Stimulated activated CD8-positive, alpha-beta memory T cell treated with anti-CD3 and anti-CD28 coated beads, Interleukin-4, amount 100 ng/mL, for 1 hour (primary cell): ENCODE measurements at places on chromosomes 7 and 10.

DNA sequence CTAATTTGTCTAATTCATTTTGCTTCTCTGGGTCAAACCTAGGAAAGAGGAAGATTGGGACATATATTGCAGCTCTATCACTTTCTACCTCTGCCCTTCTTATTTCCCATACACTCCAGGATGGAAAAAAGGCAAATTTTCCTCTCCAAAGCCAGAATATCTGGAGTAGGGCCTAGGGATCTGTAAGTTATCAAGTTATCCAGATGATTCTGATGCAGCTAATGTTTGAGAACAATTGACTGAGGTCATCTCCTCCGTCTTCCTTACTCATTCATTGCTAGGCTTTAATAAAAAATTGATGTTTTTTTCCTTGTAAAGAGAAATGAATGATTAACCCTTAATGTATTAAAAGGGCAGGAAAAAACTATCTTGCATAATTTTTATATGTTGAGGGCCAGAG, 211.9 kb upstream of the GLI3 start:
- DNase-seq, result no peak

GRCh38 chr7:110397927-110398660, 692.8 kb upstream of the LRRN3 start:
- DNase-seq, result no peak

DNA sequence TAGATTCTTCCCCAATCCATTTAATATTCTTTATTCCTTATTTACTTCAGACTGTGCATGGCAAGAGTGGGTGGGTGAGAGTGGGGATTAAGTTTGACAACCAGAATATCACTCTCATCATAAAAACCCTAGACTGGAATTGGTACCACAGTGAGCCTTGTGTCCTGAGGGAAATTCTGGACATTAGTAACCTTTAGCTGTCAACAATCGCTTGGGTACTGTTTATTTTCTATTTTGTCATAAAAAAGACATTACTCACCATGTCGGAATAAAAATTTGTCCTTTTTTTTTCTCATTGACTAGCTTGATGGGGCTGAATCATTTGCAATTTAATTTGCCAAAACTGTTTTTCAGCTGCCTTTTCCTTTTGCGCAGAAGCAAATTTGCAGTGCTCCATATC, 176.1 kb upstream of the SEMA3C start:
- DNase-seq, result no peak

- DNase-seq, result no peak
Observed at GRCh38 chr7:42606193-42606905, 305.5 kb downstream of the C7orf25 start.

DNA sequence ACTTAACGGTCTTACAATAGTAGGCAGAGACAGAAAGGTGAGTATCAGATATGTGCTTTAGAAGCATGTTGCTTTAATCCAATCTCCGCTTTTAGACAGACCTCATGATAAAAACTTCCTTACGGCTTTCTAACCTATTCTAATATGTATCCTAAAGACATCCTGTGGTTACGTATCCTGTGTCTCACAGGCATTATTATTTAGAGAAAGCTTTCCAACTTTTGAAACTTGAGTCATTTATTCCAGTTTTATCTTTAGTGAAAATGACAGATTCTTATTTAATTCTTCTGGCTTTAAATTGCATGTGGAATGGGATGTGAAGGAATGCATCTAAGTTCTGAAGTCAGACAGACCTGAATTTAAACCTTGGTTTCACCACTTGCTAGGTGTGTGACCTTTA, 118.9 kb downstream of the OTUD1 start:
- no peak for DNase-seq

GRCh38 chr10:132669208-132669861, 116.6 kb downstream of the NKX6-2 start:
- DNase-seq, result no peak

- DNase-seq, result no peak
Observed at GRCh38 chr10:80500572-80501380, 36.9 kb upstream of the SH2D4B start.

DNA sequence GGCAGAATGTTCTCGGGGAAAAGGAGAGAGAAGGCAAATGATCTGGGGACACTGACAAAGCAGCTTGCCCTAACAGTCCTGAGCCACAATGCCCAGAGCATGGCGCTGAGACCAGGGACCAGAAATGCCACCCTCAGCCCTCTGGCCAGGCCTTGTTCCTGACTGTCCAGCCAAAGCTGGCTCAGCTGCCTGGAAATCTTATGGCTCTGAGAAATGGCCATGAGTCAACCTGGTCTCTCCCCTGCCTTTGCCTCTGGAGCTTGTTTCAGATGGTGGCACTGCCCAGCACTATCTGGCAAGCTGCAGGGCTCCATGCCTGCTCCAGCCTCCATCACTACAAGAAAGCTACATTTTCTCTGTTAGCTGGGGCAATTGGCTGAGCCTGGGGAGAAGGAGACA, 90.5 kb upstream of the PLXNA4 start:
- no peak for DNase-seq
